ENCODE measurements at places on chromosomes 1 and 21.

- DNase-seq, result no peak
Measured at GRCh38 chr1:37994886-37995566, 5.2 kb upstream of the SF3A3 start.

DNA sequence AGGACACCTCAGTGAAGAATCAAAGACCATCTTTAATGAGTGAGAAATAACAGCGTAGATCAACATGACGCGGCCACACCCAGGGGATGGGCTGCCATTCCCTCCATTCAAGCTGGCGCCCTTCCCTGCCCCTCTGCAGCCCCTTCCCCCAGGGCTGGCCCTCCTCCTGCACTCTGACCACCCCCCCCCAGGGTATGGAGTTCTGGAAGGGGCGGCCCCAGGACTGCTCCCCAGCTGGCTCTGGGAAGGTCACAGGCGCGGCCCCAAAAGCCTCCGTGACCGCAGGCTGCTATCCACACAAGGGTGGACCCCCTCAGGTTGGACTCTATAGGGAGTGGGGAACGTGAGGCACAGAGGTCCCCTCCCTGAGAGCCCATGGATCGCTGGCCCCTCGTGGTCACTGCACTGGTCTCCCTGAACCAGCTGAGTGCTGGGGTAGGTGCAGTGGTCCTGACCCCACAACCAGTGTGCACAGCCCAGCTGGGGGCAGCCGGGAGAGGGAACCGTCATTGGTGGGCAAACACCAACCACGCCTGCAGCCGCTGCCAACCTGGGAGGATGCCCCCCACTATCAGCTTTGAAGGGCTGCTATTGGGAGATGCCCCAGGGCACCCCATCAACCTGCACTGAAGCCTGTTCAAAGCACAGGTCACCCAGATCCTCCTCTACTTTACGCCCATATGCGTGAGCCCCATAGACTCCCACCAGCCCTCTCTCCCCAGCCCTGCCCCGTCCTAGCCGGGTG lies 16.1 kb upstream of the GPR153 start:
- DNase-seq, result no peak

- DNase-seq, result no peak
Measured at GRCh38 chr1:191963286-191963685, 195.0 kb upstream of the RGS18 start.

- DNase-seq, result peak; percentile 77
Measured at GRCh38 chr1:24150234-24151174, 7.6 kb upstream of the IL22RA1 start.

- no peak for DNase-seq
Measured at GRCh38 chr1:43582162-43582566, 51.5 kb downstream of the PTPRF start.

DNA sequence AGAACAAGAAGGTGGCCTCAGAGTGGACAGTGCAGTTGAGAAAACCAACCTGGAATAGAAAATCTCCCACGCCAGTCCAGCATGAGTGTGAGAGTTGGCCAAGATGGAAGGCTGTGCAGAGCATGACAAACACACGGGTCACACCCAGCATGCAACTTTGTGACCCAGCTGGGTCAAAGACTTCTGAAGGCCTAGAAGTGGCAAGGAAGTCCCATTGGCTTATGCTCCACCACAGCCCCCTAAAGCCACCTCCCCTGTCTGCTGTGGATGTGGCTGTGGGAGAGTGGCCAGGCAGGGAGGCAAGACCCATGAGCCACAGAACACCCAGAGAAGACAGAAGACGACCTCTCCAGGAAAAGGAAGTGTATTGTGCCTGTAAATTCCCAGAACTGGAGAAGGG lies 13.6 kb downstream of the BATF3 start:
- no peak for DNase-seq

DNA sequence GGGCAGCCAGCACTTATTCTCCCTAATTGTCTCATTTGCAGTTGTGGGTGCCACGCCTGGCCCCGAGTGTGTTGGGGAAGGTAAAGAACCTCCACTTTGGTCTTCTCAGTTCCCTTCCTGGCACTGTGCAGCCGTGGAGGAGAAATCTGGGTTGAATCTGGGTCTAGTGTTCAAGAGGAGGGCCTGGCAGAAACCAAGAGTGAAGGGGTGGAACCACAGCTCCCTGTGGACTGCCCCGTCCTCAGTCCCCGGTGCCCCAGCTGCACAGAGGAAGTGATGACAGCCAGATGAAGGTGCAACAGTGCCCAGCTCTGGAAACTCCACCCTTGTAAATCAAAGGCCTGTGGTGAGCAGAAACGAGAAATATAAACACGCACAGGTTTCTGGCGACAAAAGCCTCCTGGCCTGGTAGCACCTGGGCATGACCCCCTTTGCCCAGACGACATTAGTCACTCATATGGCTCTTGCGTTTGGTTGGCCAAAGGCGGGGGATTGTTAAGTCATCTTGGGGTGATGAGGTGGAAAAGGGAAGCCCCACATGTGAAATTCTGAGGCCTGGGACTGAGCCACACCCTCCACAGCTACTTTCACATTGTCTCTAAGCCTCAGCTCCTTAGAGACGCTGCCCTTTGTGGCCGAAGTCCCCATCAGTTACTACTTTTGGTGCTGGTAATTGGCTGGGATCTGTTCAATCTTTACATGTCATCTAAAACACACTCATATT lies 4.2 kb upstream of the ECE1 start:
- peak; percentile 64 for DNase-seq

GRCh38 chr1:20093940-20094391 lies 24.0 kb downstream of the PLA2G5 start:
- DNase-seq, result no peak

- no peak for DNase-seq
Measured at GRCh38 chr1:56877973-56878372, 23.4 kb downstream of the C8A start.

DNA sequence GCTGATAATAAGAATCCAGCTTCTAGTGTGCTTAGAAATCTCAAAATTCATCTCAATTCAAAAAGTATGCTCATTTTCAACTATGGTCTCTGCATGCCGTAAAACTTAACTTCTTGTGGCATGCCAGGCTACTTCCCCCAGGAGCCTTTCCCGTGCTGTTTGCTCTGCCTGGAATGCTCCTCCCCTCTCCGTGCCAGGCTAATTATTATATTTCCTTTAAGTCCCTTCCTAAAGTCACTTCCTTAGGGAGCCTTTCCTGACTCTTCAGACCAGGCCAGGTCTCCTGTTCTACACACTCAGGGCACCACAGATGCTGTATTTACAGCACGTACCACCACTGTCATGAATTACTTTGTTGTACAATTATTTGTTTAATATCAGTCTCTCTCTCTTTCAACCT lies 67.1 kb upstream of the PPP2R5A start:
- DNase-seq, result no peak

- no peak for DNase-seq
Measured at GRCh38 chr1:188043536-188044245, 1214.9 kb downstream of the PLA2G4A start.

DNA sequence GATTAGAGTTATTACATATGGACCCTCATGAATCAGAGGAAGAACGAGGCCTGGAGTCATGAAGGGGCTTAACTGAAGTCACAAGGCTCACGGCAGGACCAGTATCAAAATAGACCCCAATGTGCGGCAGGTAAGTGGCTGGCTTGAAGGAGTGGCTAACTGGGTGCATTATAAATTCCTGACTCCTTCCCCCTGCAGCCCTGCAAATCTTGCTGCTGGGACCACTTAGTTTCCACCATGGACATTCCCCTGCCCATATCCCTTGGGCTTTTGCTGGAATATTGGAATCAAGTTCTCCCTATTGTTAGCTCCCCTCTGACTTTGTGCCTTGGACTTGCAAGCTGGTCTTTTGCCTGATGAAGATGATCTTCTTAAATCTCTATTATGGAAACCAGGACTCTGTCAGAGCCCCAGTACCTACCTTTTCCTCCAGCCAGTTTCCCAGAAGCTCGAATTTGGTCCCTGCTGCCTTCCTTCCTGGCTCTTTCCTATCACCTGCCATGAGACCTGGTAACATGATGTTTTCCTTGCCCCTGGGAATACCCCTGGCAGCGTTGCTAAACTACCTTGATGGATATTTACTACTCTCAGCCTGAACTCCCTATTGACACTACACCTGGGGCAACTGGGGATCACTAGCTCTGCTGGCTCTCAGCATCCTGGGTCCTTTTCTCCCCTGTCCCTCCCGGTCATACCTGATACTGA lies 156.0 kb upstream of the JUN start:
- no peak for DNase-seq

DNA sequence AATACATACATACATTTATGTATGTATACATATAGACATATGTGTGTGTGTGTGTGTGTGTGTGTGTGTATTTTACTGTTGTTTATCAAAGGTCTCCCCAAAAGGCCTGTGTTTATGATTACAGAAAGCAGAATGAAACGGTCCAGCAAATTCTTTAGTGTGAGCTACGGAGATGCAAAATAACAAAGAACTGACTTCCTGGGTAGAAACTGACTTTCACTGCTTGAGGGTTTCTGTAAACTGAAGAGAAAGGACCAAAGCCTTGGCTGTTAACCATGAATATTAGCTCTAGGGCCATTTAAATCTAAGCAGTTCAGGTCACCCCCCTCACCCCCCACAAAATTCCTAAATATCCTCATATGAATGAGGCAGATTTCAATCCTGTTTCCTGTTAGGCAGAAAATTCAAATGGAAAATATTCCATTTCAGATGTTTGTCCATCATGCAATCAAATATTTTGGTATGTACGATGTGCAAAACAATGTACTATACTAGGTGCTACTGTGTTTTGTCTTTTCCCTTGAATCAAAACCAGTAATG lies 213.2 kb downstream of the TGFB2 start:
- no peak for DNase-seq

DNA sequence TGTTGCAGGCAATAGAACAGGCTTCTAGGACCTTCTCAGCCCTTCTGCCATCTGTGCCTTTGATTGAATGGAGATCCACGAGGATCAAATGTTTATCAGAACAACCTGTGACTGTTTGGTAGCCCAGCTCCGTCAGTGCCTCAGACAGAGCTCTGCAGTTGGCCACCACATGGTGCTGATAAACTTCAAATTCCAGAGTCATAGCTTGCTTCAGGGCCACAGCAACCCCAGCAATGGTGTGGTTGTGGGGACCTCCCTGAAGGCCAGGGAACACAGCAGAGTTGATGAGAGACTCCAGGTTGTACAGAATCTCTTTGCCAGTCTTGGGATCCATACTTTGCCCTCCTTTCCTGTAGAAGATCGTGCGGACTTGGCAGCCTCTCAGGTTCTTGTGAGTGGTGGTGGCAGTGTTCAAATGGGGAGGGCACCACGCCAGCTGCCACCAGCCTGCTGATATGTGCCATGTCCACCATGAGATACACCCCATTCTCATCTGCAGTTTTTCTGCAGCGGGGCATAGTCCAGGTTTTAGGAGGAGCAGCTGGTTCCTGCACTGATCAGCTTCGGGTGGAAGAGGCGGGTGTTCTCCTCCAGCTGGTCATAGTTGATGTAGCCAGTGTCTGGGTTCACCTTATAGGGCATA lies 82.9 kb upstream of the ARTN start:
- DNase-seq, result no peak

GRCh38 chr1:226364514-226364899 lies 43.4 kb downstream of the PARP1 start:
- no peak for DNase-seq

DNA sequence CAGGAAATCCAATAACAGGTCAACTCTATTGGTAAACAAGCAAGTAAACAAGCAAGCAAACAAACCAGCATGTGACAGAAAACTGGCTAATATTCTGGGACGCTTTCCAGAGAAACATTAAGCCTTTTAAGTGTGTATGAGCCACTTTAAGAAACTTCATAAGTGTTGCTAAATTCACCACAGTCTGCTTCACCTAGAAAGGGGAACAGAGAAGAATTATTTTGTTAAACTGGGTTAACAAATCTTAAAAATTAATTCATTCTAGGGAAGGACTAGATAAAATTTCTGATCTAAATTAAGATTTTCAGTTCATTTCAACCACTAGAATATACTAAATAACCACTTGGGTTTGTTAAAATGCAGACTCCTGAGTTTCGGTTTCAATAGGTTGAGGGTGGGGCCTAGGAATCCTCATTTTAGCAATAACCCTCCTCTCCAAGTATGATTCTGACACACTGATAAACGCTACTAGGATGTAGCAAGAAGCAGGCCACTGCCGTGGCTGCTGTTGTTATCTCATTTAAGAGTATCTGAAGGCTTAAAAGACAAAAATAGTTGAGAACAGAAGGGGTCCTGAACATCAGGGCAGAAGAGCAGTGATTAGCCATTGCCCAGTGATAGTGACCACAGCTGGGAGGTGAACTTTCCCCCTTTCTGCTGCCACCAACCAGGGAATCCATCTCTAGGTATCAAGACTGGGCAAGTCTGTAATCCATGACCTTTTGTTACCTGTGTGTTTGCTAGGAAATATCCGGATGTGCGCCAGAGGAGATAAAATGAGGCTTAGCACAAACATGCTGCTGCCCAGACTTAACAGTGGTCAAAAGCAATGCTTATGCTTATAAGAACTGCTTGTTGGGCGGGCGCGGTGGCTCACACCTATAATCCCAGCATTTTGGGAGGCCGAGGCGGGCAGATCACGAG lies 11.2 kb downstream of the CREG1 start:
- DNase-seq, result no peak

- no peak for DNase-seq
Measured at GRCh38 chr1:53871221-53871620, 18.4 kb downstream of the YIPF1 start.

DNA sequence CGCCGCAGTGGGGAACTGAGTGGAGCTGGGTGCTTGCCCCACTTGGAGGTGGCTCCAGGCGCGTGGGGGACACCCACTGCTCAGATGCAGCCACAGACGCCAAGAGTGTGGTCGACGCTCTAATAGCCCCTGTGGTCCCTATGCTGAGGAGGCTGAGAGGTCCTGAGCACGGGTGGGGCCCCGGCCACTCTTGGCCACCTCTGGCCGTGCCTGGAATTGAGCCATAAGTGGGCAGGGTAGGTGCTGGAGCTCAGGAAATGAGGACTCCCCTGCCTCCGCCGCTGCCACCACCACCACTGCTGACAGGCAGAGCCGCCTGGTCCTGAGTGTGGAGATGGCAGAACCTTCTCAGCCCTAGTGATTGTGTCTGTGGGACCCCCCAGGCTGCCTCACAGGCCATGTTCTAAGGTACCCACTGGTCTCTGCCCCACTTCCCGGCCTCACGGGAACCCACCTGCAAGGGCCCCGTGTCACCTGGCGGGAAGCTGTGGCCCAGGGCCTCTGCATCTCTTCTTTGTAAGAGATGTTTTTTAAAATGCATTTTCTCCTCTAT lies 34.6 kb upstream of the DIP2A start:
- no peak for DNase-seq

DNA sequence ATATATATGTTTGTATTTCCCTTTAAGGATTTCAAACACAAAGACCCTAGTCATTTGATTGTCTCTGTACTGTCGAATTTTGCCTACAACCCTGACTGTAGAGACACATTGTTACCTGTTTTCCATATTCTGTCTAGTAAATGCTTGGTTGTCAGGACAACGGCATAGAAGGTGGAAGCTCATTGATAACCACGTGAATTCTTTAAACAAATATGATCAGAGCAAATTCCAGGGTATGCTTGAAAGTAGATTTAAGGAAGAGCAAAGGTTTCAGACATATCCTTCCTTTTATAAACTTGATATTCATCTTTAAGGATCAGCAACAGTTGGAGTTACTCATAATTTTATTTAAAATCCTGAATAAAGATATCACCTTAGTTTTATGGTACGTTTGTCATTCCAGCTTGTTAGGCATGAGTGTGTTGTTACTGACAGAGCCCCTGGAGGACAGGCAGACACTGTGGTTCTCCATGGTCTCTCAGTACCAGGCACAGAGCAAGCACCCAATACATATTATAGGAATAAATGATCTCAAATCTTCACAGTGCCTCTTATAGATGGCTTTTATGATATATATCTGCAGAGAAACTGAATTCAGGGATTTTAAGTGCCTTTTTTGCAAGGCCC lies 203.2 kb downstream of the FGGY start:
- DNase-seq, result no peak
